ENCODE measurements at places on chromosomes 3 and 15.

- no peak for DNase-seq
Measured at GRCh38 chr3:160023476-160023875, 34.8 kb downstream of the IL12A start.

GRCh38 chr3:11768604-11769003 is 78.1 kb downstream of the TAMM41 start:
- no peak for DNase-seq

DNA sequence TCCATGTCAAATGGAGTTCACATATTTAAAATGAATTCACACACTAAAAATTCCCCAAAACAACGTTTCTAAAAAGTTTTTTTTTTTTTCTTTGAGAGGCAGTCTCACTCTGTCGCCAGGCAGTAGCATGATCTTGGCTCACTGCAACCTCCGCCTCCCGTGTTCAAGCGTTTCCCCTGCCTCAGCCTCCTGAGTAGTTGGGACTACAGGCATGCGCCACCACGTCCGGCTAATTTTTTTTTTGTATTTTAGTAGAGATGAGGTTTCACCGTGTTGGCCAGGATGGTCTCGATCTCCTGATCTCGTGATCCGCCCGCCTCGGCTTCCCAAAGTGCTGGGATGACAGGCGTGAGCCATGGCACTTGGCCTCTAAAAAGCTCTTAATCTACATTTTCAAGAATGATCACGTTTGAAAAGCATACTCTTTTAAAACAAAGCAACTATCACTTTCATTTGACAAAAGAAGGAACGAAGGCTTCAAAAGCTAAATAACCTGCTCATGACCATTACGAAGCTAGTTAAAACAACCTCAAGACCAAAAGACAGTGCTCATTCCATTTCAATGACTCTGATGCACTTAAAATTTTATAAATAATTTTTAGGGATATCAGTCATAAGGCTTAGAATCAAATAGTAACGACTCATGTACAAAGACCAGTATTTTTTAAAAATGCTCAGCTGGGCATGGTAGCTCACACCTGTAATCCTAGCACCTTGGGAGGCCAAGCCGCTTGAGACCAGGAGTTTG is 5.5 kb downstream of the UBE3A start:
- no peak for DNase-seq

GRCh38 chr3:149581248-149581647 is 76.6 kb downstream of the WWTR1 start:
- no peak for DNase-seq

DNA sequence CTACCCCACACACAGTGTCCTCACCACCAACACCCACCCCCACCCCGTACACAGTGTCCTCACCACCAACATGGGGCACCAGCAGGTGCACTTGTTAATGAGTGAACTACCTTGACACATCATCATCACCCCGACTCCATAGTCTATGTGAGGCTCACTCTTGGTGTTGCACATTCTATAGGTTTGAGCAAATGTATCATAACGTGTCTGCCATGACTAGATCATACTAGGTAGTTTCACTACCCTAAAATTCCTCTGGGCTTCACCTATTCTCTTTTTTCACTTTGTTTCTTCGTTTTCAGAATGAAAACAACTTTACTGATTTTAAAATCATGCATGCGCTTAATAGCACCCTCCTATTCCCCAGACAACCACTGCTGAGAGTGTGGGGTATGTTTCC is 102.6 kb upstream of the SLC6A6 start:
- no peak for DNase-seq

GRCh38 chr3:50639055-50639494 is 22.1 kb downstream of the MAPKAPK3 start:
- DNase-seq: no peak

GRCh38 chr3:28556195-28556594 is 207.6 kb upstream of the AZI2 start:
- DNase-seq: no peak

GRCh38 chr3:21477541-21478288 is 273.3 kb downstream of the ZNF385D start:
- no peak for DNase-seq

DNA sequence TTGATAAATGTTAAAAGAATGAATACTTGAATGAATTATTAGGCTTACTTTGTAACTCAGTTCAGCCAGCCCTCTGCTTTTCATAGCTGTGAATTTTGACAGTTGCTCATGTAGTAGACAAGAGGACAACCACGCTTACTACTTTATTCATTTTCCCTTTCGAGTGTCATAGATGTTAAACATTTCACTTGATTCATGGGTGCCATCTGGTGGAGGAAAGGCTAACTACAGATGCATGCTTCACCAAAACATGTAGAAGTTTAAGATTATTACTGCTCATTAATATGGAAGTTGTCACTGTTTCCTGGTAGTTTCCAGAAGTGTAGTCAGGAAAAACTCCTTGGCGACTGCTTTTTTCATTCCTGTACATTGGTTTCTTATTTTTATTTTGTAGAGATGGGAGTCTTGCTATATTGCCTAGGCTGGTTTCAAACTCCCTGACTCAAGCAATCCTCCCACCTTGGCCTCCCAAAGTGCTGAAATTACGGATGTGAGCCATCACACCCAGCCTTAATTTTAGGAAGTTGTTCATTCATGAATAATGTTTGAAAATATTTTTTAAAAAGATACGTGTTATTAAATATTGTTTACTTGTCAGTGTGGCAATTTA is 163.2 kb downstream of the B3GALNT1 start:
- DNase-seq: no peak

- DNase-seq: no peak
Measured at GRCh38 chr3:27224197-27224596, 145.0 kb downstream of the NEK10 start.

DNA sequence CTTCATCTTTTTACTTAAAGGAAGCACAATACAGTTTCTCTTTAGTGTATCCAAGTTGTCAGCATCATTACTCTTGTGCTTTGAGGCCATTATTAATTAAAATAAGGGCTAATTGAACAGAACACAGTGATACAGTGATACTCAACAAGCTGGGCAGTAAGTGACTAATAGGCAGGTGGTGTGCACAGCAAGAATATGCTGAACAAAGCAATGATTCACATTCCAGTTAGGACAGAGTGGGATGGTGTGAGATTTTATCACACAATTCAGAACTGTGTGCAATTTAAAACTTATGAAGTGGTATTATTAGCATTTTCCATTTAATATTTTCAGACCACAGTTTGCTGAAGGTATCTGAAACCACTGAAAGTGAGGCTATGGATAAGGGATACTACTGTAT is 116.9 kb downstream of the PLOD2 start:
- DNase-seq: no peak

DNA sequence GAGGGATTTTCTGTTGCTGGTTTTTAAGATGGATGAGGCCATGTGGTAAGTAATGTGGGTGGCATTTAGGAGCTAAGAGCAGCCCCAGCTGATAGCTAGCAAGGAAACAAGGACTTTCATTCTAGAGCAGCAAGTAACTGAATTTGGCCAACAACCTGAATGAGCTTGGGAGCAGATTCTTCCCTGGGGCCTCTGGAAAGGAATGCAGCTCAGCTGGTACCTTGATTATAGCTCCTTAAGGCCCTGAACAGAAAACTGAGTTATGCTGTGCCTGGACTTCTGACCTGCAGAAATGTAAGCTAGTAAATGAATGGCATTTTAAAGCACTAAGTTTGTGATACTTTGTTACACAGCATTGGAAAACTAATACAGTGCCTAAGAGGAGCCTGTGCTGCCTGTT is 565.5 kb downstream of the PDCD6IP start:
- DNase-seq: no peak

GRCh38 chr3:109187390-109187789 is 50.9 kb downstream of the C3orf85 start:
- DNase-seq: no peak

GRCh38 chr3:40871394-40871793 is 327.9 kb upstream of the CTNNB1 start:
- DNase-seq: no peak

DNA sequence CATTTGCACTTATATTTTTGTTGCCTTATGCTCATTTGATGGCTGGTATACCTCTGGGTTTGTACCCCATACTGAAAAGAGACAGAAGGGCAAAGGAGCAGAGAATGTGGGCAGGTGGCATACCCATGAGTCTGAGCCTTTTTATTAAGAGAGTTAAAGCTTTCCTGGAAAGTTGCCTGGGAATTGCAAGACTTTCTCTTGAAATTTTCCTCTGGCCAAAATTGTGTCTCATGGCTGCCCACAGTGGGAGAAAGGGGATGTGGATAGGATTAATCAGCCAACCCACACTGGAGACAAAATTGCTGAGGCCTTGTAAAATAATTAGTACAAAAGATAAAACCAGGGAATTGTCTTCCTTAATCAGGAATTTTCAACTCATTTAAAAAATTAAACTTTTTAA is 8.2 kb upstream of the NMD3 start:
- no peak for DNase-seq

GRCh38 chr15:92391640-92392039 is 2.0 kb upstream of the ST8SIA2 start:
- no peak for DNase-seq

DNA sequence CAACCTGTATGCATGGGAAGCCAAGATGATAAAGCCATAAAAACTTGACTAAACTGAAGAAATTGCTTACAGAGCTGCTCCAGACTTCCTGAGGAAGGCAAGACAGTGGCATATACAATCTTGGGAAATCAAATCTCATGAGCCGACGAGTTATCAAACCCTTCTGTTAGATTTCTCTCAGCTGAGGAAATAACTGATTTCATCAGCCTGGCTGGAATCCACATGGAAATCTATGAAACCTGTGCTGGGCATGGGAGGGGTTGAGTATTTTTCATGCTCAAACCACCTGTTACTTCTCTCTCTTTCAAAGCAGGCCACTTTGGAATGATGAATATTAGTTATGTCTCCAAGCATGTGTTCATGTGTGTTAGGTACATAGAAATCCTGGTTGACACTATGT is 727.7 kb downstream of the FHIT start:
- DNase-seq: no peak

DNA sequence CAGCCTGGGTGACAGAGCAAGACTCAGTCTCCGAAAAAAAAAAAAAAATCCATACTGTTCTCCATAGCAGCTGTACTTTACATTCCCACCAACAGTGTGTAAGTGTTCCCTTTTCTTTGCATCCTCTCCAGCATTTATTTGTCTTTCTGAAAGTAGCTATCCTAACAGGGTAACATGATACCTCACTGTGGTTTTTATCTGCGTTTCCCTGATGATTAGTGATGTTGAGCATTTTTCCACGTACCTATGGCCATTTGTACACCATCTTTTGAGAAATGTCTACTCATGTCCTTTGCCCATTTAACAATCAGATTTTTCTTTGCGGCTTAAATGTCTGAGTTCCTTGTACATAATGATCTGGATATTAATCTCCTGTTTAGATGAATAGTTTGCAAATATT is 119.3 kb downstream of the RFX7 start:
- DNase-seq: no peak

DNA sequence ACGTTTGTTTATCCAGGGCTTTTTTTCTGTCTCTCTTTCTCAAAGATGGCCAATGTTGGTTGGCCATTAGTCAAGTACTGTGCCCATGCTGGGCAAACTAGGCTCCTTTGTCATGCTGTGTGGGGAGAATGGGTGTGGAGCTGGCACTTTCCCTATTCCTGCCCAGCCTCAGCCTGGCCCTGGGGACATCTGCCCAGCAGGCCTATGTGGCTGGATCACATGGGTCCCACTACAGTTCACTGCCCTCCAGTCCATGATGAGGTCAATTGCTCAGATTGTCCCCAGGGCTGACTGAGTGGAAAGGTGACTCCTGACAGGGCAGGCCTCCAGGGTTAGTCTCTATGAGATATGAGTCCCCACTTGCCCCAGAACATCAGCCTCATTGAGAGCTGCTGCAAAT is 54.4 kb upstream of the HERC1 start:
- no peak for DNase-seq

- no peak for DNase-seq
Measured at GRCh38 chr3:156685198-156685597, 10.8 kb downstream of the TIPARP start.

GRCh38 chr15:77768107-77768506 is 135.4 kb upstream of the LINGO1 start:
- DNase-seq: no peak

GRCh38 chr15:98651036-98651481 is 2.7 kb downstream of the IGF1R start:
- no peak for DNase-seq

GRCh38 chr3:55445551-55445950 is 41.6 kb downstream of the WNT5A start:
- no peak for DNase-seq

GRCh38 chr3:131110087-131110486 is 83.4 kb downstream of the NEK11 start:
- no peak for DNase-seq

DNA sequence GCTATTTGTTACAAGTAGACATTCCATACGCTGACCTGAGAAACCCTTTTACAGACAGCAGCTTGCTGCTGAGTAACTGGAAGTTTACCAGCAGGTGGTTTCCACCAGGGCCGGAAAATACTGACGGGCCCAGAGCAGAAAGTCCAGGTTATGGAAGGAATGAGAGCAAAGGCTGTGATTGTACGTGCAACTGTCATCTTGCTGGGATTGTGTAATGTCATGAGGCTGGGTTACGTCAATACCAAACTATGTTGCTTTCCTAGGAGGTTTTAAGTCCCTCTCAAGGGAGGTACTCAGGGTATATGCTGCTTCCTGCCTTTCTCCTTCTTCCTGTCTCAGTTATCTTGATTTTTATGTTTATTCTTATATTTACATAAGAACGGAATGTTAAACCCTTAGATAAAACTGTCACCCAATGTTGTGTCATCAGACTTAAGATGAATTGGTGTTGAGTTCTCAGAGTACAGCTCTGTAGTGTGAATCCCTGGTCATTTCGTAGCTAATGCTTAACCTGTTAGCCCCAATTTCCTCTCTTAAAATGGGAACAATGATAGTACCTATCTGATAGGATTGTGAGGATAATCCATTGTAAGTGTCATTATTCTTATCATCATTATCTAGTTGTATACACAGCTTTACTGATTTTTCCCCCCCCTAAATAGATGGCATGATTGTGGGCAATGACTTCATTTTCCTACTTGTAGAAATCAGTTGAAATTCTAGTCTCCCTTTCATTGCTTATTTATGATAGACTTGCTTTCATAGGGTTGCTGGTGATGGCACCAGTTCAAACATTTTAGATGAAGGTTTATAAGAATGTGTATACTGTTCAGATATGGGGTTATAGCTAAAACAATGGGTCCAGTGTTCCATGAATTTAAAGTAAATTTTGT is 101.4 kb downstream of the FNDC3B start:
- DNase-seq: no peak

DNA sequence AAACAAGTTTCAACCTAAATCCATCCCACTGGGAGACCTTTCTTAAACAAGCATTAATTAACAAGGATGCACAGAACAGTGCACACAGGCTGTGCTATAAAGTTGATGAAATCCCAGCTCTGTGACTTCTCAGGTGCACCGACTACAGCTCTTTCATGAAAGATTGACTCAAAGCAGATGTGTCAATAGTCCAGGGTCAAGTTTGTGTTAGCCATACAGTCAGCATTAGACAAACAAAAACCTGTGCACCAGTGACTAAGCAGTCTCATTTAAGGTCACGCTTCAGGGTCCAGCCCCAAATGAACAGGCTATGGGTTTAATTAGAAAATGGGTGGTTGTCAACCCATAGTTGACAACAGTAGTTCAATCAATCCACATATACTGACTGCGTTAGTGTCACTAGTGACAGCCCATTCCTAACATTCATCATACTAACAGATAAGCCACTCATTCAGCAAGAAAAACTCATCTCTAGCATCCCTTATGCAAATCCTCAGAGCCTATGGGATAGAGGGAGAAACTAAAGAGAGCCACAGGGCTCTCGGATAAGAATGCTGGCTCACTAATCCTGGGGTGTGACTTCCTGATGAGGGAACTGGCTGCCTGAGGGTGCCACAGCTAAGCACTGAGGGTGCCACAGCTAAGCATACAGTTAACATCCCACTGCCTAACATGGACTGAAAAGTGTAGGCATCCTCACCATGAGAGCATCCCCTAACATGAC is 84.1 kb downstream of the WNT5A start:
- DNase-seq: no peak

Measured in NCI-H187 treated with DMSO at 0.1 percent for 48 hours (cell line).